ENCODE measurements at places on chromosomes 4 and X. TPM values are rescaled to one million over a fixed set of nuclear protein-coding genes. Genes with fewer than 3 reads are reported as not detected.

DNA sequence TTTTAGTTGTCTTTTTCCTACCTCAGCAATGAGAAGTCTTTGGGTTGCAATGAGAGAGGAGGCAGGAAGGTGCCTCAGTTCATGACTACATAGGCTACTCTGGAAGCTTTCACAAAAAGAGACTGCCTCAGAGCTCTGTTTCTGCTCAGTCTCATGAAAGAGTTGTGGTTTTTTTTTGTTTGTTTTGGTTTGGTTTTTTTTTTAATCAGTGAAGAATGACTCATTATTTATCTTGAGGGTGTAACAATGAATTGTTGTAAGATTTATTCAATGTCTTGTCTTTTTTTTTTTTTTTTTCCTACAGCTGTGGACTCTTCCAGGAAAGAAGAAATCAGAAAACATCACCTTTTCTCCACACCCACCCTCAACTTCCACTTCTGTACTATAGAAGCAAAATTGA, 67.5 kb upstream of the CXCL13 start:
- DNase-seq: no peak

The CPLX1 gene
- 3.0 TPM for total RNA-seq

DNA sequence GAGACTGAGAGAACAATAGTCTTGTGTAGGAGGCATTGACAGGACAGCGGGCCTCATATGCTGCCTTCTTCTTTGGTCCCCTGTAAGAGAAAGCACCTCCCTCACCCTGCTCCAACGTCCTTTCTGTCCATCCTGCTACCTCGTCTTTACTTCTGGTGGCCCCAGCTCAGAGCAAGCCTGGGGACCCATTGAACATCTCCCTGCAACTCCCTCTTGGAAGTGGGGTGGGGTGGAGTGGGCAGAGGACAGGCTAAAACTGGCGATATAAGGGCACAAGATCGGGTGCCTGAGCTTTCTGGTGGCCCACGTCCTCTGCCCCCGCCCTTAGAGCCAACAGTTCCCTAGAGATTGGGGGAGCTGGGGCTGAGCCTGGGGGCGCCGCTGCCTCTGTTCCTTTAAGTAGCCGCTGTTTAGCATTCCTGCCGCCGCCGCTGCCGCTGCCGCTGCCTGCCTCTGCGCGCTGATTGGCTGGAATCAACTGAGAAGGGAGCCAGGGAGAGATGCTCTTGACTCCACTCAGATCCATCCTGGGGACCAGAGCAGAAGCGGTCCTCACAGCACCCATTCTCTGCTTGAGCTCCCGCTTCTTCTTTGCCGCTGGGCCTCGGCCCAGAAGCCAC, at the start of gene DLG3:
DLG3 (plus strand) TSS at position 510 of the 620 bp plus-strand sequence. CDS start 367 bp downstream, outside the sequence.
- DNase-seq: no peak

- no peak for DNase-seq
These were observed 2.8 kb downstream of the SLC35A2 start for GRCh38 chrX:48908600-48908999.

- no peak for DNase-seq
These were observed 46.4 kb downstream of the ACOX3 start for GRCh38 chr4:8394061-8394519.

DNA sequence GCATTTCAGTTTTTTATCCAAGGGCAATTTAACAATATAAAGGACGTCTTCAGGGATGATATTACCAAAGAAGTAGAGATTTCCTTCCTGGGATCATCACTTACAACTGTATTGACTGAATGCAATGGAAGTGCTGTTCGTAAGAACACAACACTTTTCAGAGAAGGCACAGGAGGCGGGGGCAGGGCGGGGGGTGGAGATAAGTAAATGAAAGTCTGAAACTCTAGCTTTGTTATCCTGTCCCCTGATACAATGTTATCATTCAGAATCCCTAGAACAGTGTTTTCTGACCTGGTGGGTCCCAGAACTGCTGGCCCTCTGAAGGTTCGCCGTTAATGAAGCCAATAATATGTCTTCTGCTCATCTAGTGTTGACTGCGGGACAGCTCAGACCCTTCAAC, 124.6 kb downstream of the NSUN7 start:
- DNase-seq: no peak

The AFAP1 gene
- total RNA-seq: 33.9 TPM

DNA sequence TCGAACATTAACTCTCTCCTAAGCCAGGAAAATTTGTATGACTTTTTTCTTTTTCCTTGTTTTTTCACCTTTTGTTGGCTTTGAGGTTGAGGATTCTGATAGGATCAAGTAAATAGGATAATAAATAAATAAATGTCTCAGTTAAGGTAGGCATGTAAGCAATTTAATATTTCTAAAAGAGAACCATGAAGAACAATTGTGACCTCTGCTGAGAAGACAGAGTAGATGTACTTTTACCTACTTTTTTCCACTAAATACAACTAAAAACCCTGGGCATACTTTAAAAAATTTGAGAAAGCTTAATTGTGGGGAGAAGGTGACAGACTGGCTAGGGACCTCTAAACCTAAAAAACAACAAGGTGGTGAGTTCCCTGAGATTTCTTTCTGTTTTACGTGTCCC, 31.6 kb upstream of the CLNK start:
- DNase-seq: no peak

DNA sequence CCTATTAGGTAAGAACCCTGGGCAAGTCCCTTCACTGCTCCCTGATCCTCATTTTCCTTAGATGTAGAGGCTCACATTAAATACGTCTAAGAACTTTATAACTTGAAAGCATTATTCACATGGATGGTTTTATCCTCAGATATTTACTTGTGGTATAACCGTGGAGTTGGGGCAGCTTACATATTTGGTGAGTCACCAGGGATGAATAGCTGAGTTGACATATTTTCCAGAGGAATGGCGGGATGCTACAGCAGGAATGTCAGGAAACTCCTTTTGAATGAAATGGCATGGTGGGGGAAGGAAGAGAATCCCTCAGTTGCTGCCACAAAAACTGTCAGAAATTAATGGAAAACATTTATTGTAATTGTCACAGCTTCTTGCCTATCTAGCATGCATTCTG, 165.3 kb upstream of the RPS6KA3 start:
- DNase-seq: no peak

The RNF128 gene
- total RNA-seq: 0.55 TPM

- no peak for DNase-seq
These were observed 68.7 kb upstream of the NDST3 start for GRCh38 chr4:117965622-117966021.

The TEX11 gene
- total RNA-seq: not detected

The MID1IP1 gene
- 35.0 TPM for total RNA-seq

GRCh38 chrX:150581093-150581775, 12.8 kb downstream of the MTM1 start:
- DNase-seq: no peak

- no peak for DNase-seq
These were observed 1055.9 kb downstream of the PDHA2 start for GRCh38 chr4:96895826-96896225.

DNA sequence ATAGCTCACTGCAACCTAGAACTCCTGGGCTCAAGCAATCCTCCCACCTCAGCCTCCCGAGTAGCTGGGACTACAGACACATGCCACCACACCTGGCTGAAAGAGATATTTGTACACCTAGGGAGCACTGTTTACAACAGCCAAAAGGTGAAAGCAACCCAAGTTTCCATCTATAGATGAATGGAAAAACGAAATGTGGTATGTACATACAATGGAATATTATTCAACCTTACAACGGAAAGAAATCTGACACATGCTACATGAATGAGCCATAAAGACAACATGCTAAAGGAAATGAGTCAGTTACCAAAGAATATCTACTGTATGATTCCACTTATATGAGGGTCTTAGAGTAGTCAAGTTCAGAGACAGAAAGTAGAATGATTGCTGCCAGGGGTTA, 52.2 kb downstream of the ABCG2 start:
- DNase-seq: no peak

The CXCL9 gene
- 0.16 TPM for total RNA-seq

GRCh38 chr4:78661921-78662521, 110.5 kb downstream of the ANXA3 start:
- no peak for DNase-seq

The ODAPH gene
- not detected for total RNA-seq

- no peak for DNase-seq
These were observed 5.9 kb downstream of the BCOR start for GRCh38 chrX:40091691-40092421.

The TMEM47 gene
- total RNA-seq: 24.5 TPM

The FGF5 gene
- not detected for total RNA-seq

DNA sequence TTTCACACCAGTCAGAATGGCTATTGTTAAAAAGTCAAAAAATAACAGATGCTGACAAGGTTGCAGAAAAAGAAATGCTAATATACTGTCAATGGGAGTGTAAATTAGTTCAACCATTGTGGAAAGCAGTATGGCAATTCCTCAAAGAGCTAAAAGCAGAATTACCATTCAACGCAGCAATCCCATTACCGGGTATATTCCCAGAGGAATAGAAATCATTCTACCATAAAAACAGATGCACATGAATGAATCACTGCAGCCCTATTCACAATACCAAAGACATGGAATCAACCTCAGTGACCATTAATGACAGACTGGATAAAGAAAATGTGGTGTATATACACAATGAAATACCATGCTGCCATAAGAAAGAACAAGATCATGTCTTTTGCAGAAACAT, 243.0 kb downstream of the STPG2 start:
- DNase-seq: no peak

DNA sequence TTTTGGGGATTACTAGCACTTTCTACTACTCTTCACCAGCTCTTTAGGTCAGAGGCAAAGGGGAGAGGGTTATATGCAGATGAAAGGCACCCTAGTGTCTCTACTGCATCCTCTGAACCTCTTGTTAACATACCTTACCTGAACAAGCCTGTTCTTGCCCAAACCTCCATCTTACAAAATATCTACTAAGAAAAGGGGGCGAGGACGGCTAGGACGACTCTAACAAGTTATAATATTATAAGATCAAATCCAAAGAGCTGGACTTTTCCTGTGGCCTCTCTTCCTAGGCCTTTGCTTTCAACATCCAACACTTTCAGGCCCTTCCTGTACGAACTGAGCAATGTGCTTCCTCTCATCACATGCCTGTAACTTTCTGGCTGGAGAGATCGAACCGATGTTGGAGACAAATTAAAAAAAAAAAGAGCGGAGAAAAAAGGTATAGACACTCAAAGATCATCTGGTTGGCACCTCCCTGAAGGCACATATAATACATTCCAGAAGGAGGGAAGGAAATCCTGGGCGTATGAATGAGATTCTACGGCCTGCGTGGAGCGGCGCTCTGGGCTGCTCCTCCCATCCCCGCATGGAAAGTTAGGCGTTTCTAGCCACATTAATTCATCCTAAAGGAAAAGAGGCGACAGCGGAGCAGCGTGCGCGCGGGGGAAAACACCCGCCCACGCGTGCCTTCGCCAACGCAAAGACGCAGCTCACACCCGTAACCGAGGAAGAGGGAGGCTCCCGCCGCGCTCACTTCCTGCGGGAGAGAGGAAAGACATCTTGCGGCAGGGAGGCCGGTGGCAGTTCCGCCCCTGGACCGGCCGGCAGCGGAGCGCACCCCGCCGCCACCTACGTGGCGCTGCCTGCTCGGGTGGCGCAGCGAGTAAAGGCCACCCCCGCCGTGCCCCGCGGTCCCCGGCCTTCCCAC, 808 bp downstream of the PRDM5 start:
- peak; percentile 91 for DNase-seq

GRCh38 chr4:72935462-72935861, 134.1 kb downstream of the COX18 start:
- no peak for DNase-seq

The SUV39H1 gene
- total RNA-seq: 5.1 TPM

GRCh38 chrX:112025753-112026152, 56.8 kb downstream of the TRPC5 start:
- DNase-seq: no peak

- DNase-seq: peak; percentile 45
These were observed 126.8 kb upstream of the MAMLD1 start for GRCh38 chrX:150236327-150236726.

The CCDC149 gene
- 23.2 TPM for total RNA-seq

The LRAT gene
- total RNA-seq: 0.39 TPM

DNA sequence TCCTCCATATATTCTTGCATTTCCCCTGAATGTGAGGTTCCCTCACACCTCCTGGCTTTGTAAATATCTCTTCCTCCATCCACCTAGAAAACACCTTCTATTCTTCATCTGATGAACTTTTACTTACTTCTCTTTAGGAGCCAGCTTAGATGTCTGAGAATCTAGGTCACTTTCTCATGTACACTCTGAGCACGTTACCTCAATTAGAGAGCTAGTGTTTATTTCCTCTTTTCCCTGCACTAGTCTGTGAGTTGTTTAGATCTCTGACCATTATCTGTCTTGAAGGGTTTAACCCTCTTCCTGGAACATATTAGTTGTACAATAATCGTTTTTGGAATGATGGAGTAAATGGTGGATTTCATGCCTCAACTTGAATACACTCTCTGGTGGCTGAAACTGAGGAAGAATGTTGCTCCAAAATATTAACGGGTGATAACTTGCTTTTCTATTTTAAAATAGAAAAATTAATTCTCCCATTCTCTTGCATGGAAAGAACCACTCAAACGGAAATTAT, 8.5 kb upstream of the NEIL3 start:
- no peak for DNase-seq

DNA sequence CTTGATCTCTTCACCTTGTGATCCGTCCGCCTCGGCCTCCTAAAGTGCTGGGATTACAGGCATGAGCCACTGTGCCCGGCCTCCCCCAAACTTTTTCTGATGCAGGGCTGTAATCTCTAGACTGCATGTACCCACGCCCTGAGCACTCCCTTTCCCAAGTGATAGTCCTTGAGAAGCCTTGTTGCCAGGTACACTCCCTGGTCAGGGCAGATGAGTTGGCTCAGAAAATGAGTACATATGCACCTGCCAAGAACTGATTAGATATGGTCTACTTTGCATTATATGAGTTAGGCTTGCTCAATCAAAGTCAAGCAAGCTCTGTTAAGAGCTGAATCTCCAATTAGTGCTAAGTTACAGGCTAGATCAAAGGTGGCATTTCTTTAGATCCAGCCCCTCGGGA, 20.3 kb downstream of the APOO start:
- no peak for DNase-seq
